ENCODE measurements at places on chromosomes 5 and 9.
A peak's percentile ranks its signal among the peaks of the same experiment; 100 is the strongest.

DNA sequence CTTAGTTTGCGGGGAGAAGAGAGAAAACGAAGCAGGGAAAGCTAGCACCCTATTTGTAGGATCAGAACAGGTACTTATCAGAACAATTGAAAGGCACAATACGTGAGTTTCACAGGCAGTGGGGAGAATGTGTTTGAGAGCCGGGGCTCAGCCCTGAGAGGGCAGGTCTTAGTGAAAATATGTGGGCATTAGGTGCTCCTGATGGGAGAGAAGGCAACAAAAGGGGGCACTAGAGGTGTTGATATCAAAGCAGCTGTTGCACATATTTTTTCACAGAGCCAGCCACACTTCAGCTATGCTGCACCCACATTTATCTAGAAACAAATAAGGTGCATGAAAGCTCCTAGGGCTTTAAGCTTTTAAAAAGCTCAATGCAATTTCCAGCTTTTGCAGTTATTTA, 99.7 kb upstream of the MAN2A1 start:
- DNase-seq, result no peak

- DNase-seq, result no peak
These were observed 92.6 kb upstream of the TRIM32 start for GRCh38 chr9:116594547-116594946.

GRCh38 chr9:113682297-113682771, 193.8 kb upstream of the ZNF618 start:
- DNase-seq, result peak; percentile 56

DNA sequence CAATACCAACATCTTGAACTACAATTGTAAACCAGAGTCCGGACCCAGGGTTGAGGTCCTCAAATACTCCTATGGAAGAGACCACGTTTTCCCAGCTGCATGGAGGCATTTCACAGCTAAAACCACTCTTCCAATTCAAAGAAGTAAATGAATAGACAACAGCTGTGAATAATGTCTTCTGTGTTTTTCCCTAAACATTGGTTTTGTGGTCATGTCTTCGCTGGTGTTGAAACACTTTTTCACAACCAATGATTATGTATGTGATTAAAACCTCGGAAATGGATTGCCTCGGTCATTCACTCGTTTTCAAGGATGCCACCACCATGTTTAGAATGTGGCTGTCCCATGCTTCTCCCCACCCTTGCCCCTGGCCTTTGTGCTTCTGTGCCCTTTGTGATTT, 9.4 kb upstream of the TENT4A start:
- DNase-seq, result no peak

- DNase-seq, result no peak
These were observed 231.3 kb downstream of the FSTL4 start for GRCh38 chr5:133381041-133381440.

DNA sequence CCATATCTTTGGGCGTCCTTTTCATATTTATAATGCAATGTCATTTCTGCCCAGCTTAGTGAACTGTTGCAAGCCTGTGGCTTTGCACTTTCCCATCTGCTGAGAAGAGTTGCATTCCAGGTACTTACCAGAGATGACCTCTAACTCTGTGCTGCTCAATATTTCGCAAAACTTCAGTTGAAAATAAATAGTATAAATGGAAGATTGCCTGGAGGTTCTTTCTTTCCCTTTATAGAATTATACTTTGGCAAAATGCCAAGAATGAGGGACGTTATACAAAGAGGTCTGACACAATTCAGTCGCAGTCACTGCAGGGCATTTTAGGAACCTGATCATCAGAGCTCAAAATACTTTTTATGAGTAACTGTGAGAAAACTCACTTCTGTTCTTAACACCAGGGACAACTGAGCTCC, 18.9 kb upstream of the VLDLR start:
- no peak for DNase-seq

DNA sequence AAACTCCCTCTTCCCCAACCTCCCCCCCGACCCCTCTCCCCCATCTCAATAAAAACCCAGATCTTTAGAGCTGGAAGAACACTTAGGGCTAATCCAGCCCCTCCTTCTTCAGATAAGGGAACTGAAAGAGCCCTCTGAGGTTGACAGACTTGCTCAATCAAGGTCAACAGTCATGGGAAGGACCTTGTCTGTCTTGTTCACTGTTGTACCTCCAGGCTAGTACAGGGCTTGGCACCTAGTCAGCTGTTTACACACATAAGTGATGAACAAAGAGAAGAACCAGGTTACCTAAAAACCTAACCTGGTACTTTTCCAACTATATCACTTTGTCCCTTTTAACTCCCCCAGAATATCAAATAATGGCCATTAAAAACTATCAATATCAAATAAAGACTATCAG, 2.4 kb downstream of the TTC39B start:
- DNase-seq, result no peak

GRCh38 chr9:101738566-101739183, at the start of gene GRIN3A:
GRIN3A (minus strand) TSS chr9:101738647; CDS start chr9:101737979, 668 bp downstream.
- DNase-seq, result no peak

- no peak for DNase-seq
These were observed 96.3 kb downstream of the CFAP95 start for GRCh38 chr9:69916950-69917349.

GRCh38 chr9:99475401-99476065, 253.5 kb downstream of the SEC61B start:
- no peak for DNase-seq

DNA sequence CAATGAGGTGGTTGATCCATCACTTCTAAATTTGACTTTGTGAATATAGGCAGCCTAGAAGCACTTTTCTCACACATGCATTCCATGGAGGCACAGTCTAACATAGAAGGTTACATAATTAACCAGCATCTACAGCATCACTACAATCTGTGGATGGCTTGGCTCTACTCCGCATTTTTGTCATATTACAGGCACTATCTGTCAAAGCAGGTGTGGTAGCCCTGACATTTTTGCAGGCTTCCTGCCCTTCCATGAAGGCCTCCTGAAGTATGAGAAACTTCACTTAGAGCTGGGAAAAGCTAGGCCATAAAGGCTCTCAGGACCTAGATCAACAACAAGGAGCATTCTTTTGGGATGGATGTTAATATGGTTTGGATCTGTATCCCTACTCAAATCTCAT, 378.0 kb downstream of the ANXA1 start:
- DNase-seq, result no peak
